ENCODE measurements at places on chromosomes 1 and 21.

- DNase-seq, result no peak
Measured at GRCh38 chr21:42223826-42224575, 5.1 kb downstream of the ABCG1 start.

GRCh38 chr1:216854836-216855484 is 131.7 kb upstream of the ESRRG start:
- no peak for DNase-seq

GRCh38 chr1:228734881-228735801 is at the start of gene RHOU:
Gene RHOU (plus strand): TSS chr1:228735479. CDS start chr1:228735743, 264 bp downstream.
- peak; percentile 66 for DNase-seq

DNA sequence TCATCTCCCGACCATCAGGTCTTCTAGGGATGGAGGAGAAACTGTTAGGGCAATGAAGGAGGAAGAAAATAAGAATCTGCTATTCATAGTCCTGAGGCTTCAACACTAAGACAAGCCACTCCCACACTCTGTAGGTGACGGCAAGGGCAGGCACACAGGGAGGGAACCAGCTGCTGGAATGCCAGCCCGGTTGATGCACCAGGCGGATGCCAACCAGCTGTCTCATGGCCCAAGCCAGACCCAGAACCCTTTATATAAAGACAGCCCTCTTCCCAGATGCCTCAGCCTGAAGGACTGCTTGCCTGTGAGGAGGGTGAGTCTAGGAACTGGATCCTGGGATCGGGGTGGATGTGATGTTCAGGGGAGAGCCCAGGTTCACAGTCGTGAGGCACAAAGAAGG is at the start of gene KPRP:
Gene KPRP, plus strand, starts transcription at position 279 of the 400 bp plus-strand sequence. CDS start 1,564 bp downstream, outside the sequence.
- no peak for DNase-seq

DNA sequence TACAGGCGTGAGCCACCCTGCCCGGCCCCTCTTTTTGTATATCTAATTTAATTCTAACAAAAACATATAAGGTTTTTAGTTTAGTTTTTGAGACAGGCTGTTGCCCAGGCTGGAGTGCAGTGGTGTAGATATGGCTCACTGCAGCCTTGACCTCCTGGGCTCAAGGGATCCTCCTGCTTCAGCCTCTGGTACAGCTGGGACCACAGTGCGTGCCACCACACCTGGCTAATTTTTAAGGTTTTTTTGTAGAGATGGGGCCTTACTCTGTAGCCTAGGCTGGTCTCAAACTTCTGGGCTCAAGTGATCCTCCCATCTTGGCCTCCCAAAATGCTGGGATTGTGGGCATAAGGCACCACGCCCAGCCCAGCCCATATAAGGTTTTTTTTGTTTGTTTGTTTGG is 18.8 kb downstream of the ENSA start:
- no peak for DNase-seq

DNA sequence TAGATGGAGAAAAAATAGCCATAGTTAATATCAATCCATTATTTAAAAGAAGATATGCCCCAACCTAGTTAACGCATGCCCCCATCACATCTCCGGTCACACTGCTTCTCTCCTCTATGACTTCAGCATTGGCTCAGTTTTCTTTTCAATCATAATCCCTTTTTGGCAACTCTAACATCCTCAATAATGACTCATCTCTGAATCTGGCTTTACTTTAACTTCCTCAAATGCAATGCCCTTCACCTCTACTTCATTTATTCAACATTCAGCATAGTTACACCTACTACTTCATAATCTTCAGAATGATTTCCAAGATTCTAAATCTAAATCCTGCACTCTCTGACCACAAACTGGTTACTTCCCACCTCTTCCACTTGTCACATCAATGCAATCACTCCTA is 417.3 kb downstream of the USH2A start:
- no peak for DNase-seq

DNA sequence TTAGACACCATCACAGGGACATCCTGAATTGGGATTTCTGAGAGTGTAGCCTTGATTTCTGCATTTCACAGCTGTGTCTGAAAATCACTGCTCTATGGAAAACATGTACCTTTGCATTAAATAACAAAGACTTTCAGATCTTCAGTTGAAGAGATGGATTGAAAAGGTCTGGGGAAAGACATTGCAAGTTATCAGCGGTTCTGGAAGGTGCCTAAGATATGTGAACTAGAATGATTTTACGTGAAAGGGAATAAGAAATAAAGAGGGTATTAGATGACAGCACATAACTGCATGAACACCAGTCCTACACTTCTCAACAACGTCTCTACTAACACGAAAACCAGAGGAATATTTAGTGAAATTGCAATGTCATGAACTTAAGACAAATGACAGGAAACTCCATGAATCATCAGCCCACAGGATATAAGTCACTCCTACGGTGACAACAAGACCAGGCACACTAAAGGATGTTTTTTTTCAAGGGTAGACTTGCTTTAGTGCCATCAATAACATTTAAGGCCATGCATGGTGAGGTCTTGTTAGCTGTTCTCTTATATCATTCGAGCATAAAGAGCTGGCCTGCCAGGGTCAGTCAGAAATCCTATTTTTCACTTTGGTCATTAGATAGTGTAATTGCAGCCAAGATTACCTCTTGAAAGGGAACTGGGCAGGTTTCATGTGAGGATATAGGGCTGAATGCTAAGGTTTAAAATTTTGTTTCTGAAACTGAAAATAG is 283.1 kb downstream of the GRIK1 start:
- peak; percentile 47 for DNase-seq
